Ovary (tissue), 10 donors: ENCODE measurements at places on chromosomes 11 and 22. TPM values are rescaled to one million over a fixed set of nuclear protein-coding genes. Genes with fewer than 3 reads are reported as not detected.
A peak's percentile ranks its signal among the peaks of the same experiment; 100 is the strongest.

GVQW3 gene
- total RNA-seq, result 4.7 TPM

PAK1 gene
- total RNA-seq, result 48.1 TPM

GRCh38 chr11:130522284-130522961 lies 74.0 kb downstream of the ADAMTS15 start:
- peak; percentile 94 for DNase-seq

- peak; percentile 0 for DNase-seq
Observed at GRCh38 chr22:47166446-47167016, 404.1 kb downstream of the TBC1D22A start.

DNA sequence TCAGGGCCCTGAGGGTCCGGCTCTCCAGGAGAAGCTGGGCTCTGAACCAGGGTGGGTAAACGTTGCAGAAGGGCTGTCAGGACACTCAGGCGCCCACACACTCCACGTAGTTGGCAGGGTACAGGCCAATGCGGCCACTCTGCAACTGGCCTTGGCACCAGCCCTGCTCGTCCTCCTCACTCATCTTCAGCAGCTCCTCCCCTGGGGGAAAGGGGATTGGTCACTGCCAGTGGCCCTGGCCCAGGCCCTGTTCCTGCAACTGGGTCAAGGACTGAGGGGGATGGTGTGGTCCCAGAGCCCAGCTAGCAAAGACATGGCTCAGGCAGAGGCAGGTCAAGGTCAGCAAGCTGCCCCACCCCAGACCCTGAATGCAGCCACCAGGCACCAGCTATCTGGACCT lies 1.2 kb upstream of the ARFGAP2 start:
- no peak for DNase-seq

- DNase-seq, result peak; percentile 62
Observed at GRCh38 chr22:20750461-20751184, 23.3 kb upstream of the SERPIND1 start.
